ENCODE measurements at places on chromosomes 6 and 20.

- no peak for DNase-seq
These were observed 94.7 kb upstream of the FLRT3 start for GRCh38 chr20:14432085-14432484.

DNA sequence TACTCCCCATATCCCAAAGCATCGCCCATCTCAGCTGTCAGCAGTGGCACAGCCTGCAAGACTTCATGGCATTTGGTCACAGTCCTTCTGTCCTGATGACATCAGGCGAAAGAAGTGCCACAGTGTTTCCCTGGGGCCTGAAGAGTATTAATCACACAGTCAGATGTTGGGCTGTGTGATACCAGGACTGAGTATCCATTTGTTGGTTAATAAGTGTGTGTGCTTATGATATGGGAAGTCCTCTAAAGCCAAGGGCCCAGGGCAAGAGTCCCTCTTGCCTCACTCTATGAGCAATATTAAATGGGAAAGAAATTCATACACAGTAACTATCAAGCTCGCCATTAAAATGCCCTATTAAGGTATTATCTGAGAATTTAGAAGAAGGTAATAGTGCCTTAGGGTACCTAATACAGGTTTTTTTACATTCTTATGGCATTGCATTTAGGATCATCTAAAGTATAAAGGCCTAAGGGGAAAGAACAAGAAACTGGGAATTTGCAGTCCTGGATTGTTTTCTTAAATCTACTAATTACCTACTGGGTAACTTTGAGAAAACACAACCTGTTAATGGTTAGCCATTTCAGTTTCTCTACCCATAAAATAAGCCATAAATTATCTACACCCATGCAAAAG lies 204.1 kb upstream of the PREP start:
- DNase-seq, result no peak

GRCh38 chr20:22984606-22985005 lies 50.5 kb upstream of the SSTR4 start:
- no peak for DNase-seq

GRCh38 chr20:40489886-40490285 lies 199.2 kb downstream of the MAFB start:
- peak; percentile 42 for DNase-seq

GRCh38 chr6:25971187-25971821 lies 8.7 kb downstream of the TRIM38 start:
- peak; percentile 89 for DNase-seq

DNA sequence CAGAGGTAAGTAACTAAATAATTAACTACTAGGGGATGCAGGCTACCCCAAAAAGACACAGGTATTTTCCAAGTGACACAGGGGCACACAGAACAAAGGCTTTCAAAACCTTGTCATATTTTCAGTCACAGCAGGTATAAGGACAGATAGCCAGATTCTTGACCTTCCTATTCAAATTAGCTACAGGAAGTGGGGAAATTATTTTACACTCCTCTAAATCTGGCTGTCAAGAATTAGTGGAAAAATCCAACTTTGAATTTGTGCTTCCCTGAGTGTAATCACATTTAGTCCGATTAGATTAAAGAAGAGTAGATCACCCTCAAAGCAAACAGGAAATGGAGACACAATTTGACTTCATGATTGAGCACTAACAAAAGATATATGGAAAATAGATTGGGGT lies 60.6 kb downstream of the SYNE1 start:
- DNase-seq, result no peak

DNA sequence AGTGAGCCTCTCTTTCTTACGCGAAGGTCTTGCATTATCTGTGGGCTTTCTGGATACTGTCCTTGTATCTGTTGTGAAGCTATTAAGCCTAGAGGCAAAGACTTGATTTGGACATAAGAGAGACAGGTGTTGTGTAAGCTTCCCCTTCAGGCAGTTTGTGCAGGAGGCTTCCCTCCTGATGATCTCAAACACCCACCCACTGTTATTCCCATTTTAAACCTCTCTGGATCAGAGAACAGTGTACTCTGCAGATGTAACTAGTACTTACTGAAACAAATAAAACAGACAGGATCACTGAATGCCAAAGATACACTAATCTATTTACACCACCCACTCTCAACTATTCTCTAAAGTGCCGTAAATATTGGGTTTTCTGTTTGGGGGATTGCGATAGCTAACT lies 113.8 kb upstream of the RAB32 start:
- no peak for DNase-seq

DNA sequence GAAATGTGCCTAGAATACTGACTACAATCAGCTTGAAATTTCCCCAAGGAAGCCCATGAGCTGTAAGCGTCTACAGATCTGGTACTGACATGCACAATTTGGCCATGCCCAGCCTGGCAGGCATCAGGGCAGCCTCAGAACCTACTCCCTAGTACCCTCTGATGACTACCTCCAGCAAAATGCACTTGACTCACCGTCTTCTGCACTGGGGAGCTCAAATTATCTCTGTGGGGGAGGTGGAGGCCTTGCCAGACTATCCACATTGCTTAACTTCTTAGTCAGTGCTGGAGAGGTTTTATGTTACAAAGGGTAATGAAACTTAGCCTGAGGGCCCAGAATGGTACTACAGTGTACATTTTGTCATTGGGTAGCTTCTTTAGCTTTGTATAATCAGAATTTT lies 126.0 kb upstream of the ADGRF1 start:
- peak; percentile 89 for DNase-seq

DNA sequence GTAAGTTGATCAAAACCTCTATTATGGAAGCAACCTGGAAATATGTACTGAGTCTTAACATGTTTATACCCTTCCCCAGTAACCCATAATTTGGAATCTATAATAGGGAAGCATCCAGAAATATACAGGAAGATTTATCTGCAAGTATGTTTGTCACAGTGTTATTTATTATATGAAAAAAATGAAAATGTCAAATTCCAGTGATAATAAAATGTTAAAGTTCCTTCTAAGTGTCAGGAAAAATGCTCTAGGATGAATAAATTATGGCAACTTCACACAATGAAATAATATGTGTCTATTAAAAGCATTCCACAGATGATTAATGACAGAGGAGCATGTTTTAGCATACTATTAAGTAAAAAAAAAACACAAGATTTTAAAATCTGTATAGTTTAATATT lies 237.7 kb upstream of the PRND start:
- DNase-seq, result no peak

DNA sequence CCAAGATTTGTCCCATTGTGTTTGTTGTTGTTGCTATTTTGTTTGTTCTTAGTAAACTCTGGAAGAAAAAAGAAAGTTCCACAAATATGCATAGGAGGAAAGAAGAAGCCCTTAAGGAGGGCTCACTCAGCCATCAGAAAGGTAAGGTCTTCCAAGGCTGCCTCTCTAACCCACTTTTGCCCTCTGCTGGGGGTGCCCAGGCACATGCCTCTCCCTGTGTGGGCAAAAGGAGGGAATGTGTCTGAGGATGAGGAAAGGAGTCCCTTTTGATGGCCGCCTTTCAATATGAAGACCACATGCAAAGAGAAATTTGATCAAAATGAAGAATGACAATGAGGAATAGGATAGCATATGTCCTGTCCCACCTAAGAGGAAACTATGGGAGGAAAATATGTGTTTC lies 248.2 kb upstream of the POU3F2 start:
- DNase-seq, result no peak

DNA sequence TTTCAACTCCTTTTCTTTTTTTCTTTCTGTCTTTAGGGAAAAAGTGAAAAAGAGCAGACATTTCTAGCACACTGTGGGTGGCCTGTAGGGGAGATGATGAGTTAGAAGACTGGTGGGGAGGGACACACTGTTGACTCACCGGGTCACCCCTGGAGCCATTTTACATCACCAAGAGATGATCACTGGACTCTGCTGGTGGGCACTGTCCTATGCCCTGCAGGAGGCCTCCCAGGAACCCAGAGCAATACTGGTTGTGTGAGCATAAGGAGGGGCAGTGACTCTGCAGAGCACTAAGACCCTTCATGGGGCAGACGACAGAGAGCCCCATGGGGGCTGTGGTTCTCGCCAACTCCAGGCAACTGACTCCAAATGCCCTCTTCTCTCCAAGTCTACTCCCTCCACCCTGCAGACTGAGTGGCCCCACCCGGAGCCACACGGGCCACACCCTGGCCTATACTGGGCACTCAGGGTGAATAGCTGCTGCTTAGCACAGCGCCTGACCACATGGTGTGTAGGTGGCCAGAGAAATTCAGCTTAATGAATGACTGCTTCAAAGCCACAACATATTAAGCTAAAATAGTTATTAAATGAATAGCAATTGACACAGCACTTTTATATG lies 177.5 kb downstream of the CDC5L start:
- no peak for DNase-seq

- DNase-seq, result no peak
These were observed 55.9 kb downstream of the STXBP5 start for GRCh38 chr6:147260091-147260490.

- no peak for DNase-seq
These were observed 44.0 kb upstream of the DOK5 start for GRCh38 chr20:54431156-54431944.

DNA sequence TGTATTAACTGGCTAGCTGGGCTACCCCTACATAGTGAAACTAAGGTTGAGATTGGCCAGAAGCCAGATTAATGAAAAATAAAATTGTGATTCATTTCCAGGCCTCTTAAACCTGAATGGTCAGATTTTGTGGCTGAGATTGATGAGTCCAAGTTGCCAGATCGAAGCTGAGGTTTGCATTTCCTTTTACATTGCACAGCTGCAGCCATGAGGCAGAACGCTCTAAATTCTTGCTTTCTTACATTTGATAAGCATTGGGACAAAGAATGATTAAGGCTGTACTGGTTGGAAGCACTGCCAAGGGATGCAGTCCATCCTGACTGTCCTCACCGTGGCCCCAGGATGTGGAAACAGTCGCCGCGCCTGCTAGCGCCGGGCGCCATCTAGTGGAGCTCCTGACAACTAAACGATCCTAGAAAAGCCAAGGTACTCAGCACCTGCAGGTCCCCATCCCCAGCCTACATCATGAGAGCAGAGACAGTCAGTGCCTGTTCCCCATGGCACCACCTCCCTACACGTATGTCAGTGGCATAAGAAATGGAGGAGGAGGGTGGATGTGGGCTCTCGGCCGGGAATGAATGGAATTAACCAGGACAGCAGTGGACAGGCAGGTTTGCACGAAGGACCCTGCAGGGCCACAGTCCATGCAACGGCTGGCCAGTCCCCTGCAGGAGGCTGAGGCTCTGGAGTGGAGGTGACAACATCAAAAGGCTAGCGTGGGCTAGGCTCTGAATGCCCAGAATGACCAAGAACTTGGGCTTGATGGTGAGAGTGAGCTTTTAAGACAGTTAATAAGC lies 19.0 kb downstream of the PXDC1 start:
- DNase-seq, result peak; percentile 61

DNA sequence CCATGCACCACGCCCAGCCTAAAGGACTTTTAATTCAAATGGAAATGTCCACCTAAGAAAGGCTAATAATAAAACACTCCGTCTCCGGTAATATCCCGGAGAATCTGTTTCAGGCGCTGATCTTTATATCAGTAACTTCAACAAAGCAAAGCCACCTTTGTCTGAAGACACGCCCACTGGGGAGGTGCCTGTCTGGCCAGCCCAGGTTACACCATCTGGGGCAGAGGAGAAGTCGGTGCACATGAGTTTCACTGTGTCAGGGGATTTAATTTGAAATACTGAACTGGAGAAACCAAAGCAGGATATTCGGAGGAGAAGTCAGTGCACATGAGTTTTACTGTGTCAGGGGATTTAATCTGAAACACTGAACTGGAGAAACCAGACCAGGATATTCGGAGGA lies 9.4 kb downstream of the SERPINB6 start:
- DNase-seq, result no peak

DNA sequence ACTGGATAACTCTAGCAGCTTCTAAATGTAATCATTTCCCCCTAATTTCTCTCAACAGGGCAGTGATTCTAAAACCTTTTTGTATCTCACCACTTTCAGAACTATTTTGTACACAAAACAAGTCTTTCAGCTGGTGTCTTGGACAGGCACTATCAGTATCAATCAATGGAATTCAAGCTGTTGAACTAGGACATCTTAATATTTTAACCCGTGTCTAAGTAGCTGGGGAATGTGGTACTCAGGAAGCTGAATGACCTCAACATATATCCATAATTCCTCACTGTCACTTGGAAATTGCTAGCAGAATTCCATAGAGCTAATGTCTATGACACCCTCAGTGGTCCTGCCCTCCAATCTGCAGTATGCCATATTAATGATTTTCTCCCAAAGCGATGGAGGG lies 24.5 kb downstream of the ADAT2 start:
- no peak for DNase-seq

All from GM04504 (cell line).